ENCODE measurements at places on chromosomes 7 and 10.
A peak's percentile ranks its signal among the peaks of the same experiment; 100 is the strongest.

DNA sequence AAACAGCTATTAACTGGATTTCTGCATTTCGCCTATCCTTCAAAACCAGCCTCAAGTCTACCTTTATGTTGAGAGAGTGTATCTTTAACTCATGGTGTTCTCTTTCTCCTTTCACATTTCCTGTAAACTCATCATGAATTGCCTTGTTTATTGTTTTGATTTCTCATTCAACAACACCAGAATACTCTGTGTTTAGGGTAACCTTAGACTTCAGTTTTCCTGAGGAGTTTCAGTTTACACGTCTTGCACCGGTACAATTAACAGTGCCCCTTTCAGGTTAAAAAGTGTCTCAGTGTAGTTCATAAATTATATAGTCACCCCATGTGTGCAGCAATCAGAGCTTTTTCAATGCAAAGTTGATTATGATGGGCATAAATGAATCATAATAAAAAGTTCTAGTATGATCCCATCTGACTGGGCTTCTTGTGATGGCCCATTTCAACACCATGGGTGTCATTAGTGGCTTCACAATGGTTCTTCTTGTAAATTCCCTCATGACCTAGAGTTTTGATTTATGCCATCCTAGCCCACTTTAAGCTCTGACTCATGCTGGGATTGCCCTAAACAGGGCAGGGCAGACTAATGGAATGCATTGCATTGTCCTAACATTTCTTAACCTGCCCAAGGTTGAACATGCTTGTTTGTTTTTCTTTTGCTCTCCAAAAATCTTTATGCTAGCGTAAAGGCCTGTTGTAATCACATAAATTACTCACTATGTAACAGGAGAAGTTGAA lies 22.0 kb downstream of the ITGB8 start:
- DNase-seq: no peak

DNA sequence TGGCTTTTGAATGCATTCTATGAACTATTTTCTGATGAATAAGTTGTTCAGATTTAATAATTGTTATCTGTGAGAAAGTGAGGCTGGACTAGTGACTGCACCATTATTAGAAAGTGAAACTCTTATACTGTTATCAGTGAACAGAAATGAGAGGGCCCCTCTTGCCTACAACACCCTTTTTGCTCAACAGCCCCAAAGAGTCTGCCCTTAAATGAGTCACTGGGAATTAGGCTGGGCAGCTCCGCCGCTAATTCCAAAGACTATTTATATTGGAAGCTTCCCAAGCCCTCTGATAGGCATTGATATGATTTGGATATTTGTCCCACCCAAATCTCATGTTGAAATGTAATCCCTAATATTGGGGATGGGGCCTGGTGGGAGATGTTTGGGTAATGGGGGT lies 7.0 kb upstream of the CYP2C18 start:
- DNase-seq: no peak

DNA sequence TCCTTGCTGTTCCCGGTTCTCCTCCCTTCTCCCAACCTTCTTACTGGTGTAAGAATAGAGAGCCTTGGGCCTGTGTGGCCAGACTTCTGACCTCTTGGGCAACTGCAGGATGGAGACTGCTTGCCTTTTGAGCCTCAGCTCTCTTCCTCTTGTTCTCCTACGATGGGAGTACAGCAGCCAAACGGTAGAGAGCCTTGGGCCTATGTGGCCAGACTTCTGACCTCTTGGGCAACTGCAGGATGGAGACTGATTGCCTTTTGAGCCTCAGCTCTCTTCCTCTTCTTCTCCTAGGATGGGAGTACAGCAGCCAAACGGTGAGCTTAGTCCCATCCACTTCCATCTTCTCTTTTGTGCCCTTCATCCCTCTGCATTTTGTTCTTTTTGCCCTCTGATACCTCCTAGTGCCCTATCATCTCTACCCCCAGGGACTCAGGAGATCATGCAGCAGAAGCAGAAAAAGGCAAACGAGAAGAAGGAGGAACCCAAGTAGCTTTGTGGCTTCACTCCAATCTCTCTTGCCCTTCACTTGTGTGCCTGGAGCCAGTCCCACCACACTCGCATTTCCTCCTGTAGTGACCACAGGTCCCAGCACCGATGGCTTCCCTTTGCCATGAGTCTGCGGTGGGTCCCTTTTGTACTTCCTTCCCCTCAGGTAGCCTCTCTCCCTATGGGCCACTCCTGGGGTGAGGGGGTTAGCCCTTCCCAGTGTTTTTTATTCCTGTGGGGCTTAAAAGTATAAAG lies 15.3 kb downstream of the SLC25A13 start:
- DNase-seq: no peak

DNA sequence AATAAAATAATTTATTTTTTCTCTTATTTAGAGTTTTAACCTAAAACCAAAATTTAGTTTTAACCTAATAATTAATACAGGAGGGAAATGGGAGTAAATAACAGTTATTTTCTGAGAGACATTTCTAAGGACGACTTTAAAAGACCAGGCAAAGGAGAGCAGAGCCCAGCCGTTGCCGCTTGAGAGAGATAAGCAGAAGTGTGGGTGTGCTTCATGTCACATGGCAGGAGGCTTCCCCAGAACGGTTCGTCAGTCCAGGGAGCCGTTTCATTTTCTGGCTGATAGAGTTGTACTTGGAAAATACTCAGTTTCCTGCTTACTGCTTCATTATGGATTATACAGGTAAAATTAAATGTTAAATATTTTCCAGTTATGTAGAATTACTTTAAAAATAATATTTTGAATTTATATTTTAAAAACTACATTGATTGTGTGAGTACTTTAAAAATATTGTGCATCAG lies 61.4 kb downstream of the ST7 start:
- DNase-seq: peak; percentile 10

DNA sequence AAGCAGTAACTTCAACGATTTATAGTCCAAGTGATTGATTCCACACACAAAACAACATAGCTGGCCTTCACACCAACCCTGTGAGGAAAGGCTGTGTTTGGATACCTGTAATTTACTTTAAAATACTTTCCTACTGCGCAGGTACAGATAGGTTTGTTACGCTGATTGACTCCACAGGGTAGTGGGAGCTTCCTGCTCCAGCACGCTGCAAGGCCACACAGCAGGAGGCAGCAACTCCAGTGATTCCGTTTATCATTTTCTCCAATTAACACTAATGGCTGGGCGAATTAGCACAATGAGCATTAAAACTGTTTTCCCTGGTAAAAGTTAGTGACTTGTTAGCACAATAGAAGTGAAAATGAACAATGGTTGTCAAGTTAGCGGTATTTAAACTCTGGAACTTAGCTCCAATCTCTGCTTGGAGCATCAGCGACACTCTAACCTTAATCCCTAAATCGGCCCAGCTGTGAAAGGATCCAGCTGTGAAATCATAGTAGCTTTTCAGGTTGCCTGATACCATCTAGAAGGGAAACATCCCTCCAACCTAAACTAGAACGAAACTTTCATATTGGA lies 959 bp downstream of the DCLRE1C start:
- no peak for DNase-seq

GRCh38 chr7:131665021-131665420 lies 108.6 kb upstream of the PODXL start:
- DNase-seq: no peak

DNA sequence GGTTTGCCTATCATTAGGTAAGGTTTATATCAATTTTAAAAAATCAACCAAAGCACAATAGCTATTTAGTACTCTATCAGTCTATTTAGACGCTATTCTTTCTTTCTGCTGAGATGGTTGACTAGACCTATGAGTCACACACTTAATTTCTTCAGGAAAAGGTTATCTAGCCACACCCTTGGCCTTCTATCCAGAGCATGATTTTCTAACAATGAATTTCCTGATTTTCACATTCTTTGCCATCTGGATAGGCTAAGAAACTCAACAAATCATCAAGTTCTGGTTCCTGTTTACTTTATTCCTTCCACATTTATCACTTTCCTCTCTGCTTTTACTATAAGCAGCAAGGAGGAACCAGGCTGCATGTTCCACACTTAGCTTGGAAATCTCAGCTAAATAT lies 8.1 kb downstream of the PRPS1L1 start:
- no peak for DNase-seq

DNA sequence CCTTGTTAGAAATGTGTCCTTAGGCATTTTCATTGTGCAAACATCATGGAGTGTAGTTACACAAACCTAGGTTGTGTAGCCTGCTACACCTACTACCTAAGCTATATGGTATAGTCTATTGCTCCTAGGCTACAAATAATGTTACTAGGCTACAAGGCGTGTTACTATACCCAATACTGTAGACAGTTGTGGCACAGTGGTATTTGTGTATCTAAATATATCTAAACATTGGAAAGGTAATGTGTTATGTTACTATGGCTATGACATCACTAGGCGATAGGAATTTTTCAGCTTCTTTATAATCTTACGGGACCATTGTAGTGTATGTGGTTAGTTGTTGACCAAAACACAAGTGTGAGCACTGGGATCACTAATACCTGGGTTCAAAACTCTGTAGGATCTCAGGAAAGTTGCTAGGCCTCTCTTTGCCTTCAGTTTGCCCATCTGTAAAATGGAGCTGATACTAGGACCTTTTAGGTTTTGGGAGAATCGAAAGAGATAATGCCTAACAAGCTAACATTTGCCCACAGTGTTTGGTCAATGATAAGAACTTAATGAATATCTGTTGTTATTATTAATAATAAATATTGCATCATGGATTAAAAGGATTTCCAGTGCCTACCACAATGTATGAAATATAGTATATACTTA lies 2.7 kb downstream of the BICC1 start:
- no peak for DNase-seq

GRCh38 chr7:108360058-108360800 lies 96.0 kb downstream of the NRCAM start:
- no peak for DNase-seq

- DNase-seq: no peak
These were observed 75.2 kb upstream of the INHBA start for GRCh38 chr7:41777894-41778596.

- DNase-seq: no peak
These were observed 116.1 kb downstream of the KLF6 start for GRCh38 chr10:3668966-3669330.

DNA sequence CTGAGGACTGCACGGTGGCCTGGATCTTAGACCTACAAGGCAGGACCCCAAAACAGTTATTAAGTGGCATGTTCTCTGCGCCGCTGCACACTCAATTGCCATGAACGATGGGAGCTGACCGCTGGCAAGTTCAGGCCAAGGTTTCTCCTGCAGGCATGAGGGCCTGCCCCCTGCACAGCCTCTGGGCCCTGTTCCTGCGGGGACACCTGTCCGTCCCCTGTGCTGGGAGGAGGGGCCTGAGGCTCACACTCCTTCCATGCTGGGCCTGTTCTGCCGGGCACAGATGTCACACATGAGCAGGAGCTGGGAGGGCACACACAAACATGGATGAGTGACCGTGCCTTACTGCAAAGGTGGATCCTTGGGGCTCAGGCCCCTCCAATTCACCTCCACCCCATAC lies 90.0 kb downstream of the PTPRN2 start:
- no peak for DNase-seq

- DNase-seq: no peak
These were observed 52.8 kb upstream of the ENO4 start for GRCh38 chr10:116796469-116796868.

- DNase-seq: no peak
These were observed 6.1 kb downstream of the ARID5B start for GRCh38 chr10:61907587-61907986.

DNA sequence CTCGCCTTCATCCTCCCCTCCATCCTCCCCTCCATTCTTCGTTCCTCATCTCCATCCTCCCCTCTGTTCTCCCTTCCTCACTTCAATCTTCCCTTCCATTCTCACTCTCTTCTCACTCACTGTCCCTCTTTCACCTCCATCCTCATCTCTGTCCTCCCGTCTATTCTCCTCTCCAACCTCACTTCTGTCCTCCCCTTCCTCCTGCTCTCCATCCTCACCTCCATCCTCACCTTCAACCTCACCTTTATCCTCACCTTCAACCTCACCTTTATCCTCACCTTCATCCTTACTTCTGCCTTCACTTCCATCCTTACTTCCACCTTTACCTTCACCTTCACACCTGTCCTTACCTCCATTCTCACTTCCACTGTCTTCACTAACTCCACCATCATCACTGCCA lies 11.3 kb upstream of the RABGEF1 start:
- DNase-seq: no peak

DNA sequence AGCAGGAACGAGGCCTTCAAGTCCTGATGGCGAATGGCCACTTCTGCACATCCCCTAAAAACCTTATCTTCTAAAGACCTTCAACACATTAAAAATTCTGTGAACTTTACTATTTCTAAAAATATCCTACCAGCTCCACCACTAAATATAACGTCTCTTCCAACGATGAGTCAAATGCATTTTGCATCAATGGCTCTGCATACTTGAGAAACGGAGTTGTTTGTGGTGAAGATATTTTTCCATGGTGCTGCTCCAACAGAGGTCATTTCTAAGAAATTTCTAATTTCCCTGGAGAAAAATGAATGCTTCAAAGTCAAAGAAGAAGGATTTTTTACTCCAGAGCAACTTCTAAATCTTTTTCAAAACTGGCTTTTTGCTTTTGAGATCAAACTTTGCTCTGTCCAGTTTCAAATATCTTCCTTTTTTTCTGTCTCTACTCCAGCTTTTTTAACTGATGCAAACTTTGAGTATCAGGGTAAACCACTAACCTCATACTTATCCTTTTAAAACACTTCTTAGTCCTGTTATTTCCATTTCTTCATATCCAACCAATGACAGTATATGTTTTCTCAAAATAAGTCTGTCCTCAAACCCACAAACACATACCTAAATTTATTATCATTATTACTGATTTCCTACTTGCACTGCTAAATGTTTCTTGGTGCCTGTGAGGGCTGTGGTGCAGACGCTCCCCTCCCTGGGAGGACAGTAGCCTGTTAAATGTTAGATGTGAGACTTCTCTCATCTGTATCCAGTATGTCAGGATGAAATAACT lies 258.1 kb downstream of the KLF6 start:
- DNase-seq: no peak

- DNase-seq: no peak
These were observed 461.4 kb upstream of the POT1 start for GRCh38 chr7:125390981-125391380.

GRCh38 chr10:104104926-104105325 lies 17.0 kb upstream of the SFR1 start:
- DNase-seq: no peak

GRCh38 chr10:111080224-111080623 lies 3.4 kb downstream of the ADRA2A start:
- no peak for DNase-seq

DNA sequence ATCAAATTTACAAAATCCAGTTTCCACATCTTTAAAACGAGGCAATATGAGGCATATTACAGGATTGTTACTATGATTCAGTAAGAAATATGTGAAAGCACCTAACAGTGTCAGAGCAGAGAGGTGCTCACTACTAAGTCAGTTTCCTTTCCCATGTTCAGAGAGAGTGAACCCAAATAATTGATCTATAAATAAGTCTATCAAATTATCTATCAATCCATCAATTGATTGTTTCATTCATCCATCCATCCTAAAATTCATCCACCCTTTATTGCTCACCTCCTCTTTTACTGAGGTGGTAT lies 340.8 kb downstream of the SUGCT start:
- DNase-seq: no peak

GRCh38 chr7:104414216-104414615 lies 85.8 kb downstream of the LHFPL3 start:
- no peak for DNase-seq

GRCh38 chr7:18353339-18353738 lies 142.2 kb upstream of the HDAC9 start:
- no peak for DNase-seq

All from nephron progenitor cell (in vitro differentiated cells).